Thymus (tissue), 14 donors: ENCODE measurements at places on chromosomes 1 and 21. TPM values are rescaled to one million over a fixed set of nuclear protein-coding genes. Genes with fewer than 3 reads are reported as not detected.

- no peak for DNase-seq
- H3K4me3 ChIP-seq, result no peak overlapping the region
- H3K36me3 ChIP-seq, result peaks cover 27% of the 10 kb centered on the region
- H3K27ac ChIP-seq, result peak overlapping the region; percentile 21
- H3K4me1 ChIP-seq, result peaks cover 63% of the 10 kb centered on the region
- H3K27me3 ChIP-seq, result no peaks in the 10 kb centered on the region
These were observed 62.3 kb downstream of the RUNX1 start for GRCh38 chr21:34986561-34987500.

The FALEC gene
- 0.19 TPM for total RNA-seq

GRCh38 chr21:38039841-38040240, 123.6 kb upstream of the KCNJ6 start:
- H3K36me3 ChIP-seq, result no peaks in the 10 kb centered on the region
- no peak overlapping the region for H3K4me3 ChIP-seq
- no peak overlapping the region for H3K27ac ChIP-seq
- no peaks in the 10 kb centered on the region for H3K27me3 ChIP-seq
- no peak for DNase-seq

GRCh38 chr1:20413776-20414140, 72.3 kb downstream of the CAMK2N1 start:
- H3K27ac ChIP-seq, result no peak overlapping the region
- DNase-seq, result no peak
- H3K4me1 ChIP-seq, result no peaks in the 10 kb centered on the region
- no peaks in the 10 kb centered on the region for H3K36me3 ChIP-seq

DNA sequence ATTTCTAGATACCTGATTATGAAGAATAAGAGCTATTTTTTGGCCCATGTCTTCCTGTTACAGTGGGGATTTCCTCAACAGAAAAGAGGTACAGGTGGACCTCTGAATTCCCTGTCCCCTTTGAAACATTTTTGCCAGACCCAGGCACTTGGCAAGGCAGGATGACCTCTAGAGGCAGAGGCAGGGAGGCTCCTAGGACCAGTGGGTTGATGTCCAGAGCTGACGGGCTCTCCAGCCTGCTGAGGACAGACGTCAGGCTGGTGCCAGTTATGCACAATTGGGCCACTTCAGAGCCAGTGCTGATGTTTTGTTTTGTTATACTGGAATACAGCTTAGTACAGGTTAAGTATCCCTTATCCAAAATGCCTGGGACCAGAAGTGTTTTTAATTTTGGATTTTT, 18.5 kb upstream of the A3GALT2 start:
- peaks cover 10% of the 10 kb centered on the region for H3K4me1 ChIP-seq
- no peak overlapping the region for H3K4me3 ChIP-seq
- no peak for DNase-seq
- H3K27ac ChIP-seq, result no peak overlapping the region

DNA sequence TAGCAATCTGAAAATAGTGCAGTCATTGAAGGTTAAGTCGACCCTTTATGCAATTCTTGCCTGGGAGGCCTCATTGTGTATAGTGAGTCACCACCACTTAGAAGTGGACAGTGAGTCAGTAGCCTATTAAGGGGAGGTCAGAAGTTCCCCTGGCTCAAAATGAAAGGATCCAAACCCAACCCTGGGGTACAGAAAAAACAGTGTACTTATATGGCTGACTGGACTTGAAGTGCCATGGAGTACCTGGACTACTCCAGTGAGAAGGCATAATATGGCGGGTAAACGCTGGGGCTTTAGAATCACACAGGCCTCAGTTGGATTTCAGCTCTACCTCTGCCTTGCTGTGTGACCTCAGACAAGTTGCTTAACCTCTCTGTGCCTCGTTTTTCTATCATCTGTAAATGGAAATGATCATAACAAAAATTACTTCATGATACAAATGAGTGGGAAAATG, 2.2 kb upstream of the BCL9 start:
- H3K36me3 ChIP-seq, result no peaks in the 10 kb centered on the region
- H3K4me1 ChIP-seq, result peaks cover 21% of the 10 kb centered on the region
- H3K4me3 ChIP-seq, result no peak overlapping the region
- no peak for DNase-seq

The KCNJ10 gene
- 0.33 TPM for total RNA-seq

- no peak overlapping the region for H3K4me3 ChIP-seq
- H3K27ac ChIP-seq, result no peak overlapping the region
- H3K4me1 ChIP-seq, result no peaks in the 10 kb centered on the region
- DNase-seq, result no peak
- no peaks in the 10 kb centered on the region for H3K36me3 ChIP-seq
These were observed 84.3 kb downstream of the PLPPR4 start for GRCh38 chr1:99348397-99349132.
